Hippocampal formation (tissue), 2 donors: ENCODE measurements at places on chromosomes 11 and 22.

GRCh38 chr22:20565079-20565734, 57.8 kb downstream of the MED15 start:
- no peak for DNase-seq

- DNase-seq, result no peak
Observed at GRCh38 chr22:49787861-49788260, 39.8 kb downstream of the BRD1 start.

DNA sequence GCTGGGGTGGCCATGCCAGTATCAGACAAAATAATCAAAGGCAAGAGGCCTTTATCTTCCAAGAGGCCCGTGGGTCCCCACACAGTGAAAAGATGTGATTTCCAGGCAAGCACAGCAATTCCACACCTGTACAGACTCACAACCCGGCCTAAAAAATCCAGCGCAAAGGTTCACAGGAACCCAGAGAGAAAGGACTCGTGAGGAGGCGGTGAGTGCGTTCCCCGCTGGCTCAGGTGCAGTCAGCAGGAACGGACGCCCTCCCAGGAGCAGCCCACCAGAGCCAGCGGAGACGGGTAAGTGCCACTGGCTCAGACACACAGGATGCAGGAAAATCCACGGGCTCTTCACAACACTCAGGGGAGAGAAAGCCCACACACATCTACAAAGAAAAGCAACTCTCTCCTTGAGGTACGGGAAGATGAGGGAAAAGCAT, 4.4 kb downstream of the TOLLIP start:
- DNase-seq, result no peak

DNA sequence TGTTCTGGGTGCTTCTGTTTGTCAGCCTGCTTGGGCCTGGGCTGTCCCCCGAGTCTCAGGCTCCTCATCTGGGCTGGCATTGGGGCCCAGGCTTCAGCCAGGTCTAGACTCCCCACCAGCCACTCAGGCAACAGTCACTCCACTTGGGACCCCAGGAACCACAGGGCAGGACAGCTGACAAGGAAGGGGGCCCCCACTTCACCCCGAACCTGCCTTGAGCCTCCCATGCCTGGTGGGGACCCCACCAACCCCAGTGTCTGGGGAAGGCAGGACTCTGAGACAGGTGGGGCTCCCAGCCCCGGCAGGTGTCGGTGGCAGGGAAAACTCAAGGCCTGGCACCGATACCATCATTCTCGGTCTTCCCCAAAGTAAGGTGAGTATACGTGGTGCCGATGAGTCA, 11.7 kb upstream of the LTO1 start:
- no peak for DNase-seq

DNA sequence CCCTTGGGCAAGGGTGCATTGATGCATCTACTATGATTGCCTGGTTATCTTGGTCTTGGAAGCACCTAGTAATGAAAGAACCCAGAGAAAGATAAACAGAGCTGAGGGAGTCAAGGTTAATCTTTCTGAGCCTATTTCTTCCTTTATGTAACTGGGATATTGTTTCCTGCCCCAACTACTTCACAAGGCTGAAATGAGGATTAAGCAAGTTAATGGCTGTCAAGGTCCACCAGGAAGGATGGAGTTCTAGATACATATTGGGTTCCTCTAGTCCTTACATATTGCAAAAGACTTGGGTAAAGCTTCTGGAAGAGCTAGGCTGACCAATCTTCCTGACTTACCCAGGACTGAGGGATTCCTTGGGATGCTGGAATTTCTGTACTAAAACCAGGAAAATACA, 589.8 kb downstream of the INSC start:
- DNase-seq, result no peak

DNA sequence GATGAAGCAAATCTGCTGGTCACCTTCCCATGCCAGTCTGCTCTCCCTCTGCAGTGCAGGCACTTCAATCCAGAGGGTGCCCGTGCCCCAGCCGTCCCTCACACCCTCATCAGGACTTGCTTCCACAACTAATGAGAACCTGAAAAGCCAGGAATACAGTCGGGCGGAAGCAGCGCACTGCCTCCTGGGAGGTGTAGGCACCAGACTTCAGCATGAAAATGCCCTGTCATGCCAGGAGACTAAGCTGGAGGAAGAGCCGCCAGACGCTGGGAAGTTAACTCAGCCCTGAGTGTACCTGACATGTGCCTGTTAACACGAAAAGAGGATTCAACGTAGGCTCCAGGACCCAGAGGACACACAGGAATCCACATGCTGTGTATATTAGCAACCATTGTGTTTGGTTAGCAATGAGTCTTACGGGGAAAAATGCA, 40.1 kb upstream of the FLI1 start:
- peak; percentile 18 for DNase-seq

- DNase-seq, result no peak
Observed at GRCh38 chr11:67558084-67558772, 25.4 kb upstream of the GSTP1 start.

- DNase-seq, result no peak
Observed at GRCh38 chr11:12356944-12357655, 20.3 kb upstream of the PARVA start.

GRCh38 chr11:134098566-134099184, 29.8 kb downstream of the JAM3 start:
- DNase-seq, result no peak

- DNase-seq, result no peak
Observed at GRCh38 chr22:26811647-26811992, 154.2 kb downstream of the MIAT start.

- DNase-seq, result no peak
Observed at GRCh38 chr22:32119568-32120235, 39.4 kb downstream of the C22orf42 start.

DNA sequence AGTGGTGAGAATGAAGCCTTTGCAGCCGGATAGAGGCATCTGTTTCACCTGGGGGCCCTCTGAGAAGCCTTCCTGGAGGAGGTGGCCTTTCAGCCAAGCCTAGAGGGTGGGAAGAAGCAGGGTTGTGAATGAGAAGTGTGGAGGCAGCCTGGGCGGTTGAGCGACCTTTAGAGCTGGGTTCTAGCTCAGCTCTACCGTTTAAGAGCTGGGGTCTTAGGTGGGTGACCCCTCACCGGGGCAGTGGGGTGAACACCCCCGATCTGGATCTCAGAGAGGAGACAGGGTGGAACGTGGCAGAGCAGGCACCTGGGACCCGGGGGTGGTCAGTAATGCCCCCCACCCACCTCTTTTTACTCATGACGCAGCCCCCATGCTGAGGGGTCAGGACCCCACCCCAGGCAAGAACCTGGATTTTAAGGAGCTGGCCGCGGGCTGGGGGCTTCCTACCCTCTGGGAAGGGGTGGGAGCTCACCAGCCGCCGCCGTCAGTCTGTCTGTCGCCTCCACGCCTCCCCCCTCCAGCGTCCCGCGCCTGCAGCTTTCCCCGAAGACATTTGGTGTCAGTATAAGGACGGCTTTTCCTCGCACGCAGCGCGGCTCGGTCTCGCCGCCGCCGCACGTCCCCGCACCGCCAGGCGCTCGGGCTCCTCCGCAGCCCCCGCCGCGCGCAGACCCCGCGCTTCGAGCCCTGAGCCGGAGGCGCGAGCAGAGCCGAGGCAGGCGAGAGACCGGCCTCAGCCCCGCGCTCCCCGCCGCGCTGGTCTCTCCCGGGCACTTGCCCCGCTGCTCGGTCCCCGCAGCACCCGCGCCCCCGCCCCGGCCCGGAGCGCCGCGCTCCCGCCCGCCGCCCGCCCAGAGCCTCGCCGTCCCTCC, 13.3 kb upstream of the CACNA1I start:
- DNase-seq, result no peak

GRCh38 chr11:17063171-17064002, 14.1 kb downstream of the RPS13 start:
- DNase-seq, result peak; percentile 37

DNA sequence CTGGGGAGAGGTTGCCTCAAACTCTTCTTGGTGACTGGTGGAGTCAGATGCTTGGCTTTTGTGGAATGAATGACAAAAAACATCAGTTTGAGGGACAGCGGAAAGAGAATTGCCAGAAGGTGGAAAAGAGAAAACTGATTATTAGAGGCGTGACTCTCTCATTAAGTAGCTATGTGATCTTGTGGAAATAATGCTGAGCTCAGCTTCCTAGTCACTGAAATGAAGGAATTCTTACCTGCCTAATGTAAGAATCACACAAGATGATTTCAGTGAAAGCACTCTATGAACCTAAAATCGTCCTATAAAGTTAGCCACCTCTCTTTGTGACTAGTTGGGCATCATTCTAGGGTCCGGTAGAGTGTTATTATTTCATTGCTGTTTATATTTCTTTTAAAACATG, 498.8 kb downstream of the TMEM135 start:
- no peak for DNase-seq

- no peak for DNase-seq
Observed at GRCh38 chr22:29081517-29082236, 8.8 kb downstream of the KREMEN1 start.

DNA sequence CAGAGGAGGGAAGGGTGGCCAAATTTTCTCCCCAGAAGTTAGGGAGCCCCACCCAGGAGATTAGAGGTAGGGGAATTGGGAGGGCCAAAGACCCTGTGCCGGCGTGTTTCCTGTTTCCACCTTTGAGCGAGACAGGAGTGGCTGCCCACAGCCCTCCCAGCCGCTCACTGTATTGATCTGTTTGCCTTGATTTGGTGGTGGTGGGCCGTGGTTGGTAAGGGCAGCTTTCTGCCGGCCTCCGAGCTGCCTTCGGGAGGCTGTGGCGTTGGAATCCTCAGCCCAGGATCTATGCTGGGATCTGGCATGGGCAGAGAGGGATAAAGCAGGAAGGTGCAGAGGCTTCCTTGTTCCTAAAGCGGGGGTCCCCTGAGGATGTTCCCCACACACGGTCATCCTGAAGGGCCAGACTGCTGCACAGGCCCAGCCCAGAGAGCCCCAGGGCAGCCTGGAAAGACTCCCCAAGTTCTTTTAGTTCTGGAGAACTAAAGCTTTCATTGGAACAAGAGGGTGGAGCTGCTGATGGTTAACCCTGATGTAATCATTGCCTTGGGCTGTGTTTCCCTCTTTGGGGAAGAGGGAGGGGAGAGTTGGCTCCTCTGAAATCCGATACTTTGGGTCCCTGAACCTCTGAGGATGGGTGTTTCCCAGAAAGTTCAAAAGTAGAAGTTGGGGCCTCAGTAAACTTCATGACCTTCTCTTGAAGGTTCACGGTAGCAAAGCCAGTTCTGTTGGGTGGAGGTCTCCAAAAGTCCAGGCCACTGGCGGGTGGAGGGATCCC, 7.2 kb downstream of the FAM83F start:
- DNase-seq, result no peak

DNA sequence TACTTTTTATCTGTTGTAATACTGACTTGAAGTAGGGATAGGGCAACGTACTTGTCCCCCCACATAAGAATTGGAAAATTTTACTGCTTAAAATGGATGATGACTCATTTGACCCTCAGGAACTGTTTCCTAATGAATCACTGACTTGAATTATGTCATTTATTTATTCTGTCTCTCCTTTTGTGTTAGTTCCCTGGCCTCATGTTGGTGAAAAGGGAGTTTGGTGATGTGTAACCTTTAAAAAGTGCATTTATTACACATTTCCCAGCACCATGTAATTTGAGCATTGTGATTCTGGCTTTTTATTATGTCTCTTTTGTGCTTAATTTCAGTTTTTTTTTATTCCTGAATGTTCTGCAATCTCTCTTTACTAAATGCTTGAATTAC, 20.3 kb upstream of the PGM2L1 start:
- DNase-seq, result no peak

DNA sequence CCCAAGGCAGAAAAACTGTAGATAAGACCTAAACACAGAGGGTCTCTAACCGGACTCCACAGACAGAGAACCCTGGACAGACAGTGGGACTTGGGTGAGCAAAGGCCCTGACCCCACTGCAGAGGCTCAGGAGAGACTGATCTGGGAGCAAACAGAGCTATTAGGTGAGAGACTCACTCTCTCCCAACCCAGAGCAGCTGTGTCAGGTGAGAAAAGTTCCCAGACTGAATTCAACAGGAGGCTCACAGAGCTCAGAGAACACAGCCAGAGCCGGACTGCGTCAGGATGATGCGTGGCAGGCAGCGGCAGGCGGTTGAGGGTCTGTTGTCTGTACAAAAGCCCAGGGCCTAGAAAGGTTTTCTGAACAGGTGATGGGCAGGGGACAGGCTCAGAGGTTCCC, 5.5 kb downstream of the RFPL2 start:
- DNase-seq, result no peak
